Activated CD4-positive, alpha-beta memory T cell treated with anti-CD3 and anti-CD28 coated beads for 36 hours (primary cell): ENCODE measurements at places on chromosomes 11 and 22. TPM values are rescaled to one million over a fixed set of nuclear protein-coding genes. Genes with fewer than 3 reads are reported as not detected.

PANX3 gene
- not detected for total RNA-seq

SULT4A1 gene
- not detected for total RNA-seq

DNA sequence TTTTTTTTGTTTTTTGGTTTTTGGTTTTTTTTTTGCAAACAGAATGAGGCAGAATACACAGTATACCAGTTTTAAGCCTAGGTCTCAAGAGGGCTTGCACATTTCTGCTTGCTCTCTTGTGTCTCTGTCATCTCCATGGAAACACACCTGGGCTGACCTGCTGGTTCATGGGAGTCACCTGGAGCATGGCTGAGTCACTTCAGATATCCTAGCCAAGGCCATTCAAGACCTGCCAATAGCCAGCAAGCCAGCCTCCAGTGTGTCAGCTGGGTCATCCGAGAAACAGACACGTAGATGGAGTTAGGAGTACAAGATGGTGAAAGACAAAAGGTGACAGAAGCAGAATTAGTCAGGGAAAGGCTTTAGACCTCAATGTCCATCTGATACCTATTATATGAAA is 124.2 kb upstream of the SEZ6L start:
- no peak for DNase-seq

DNA sequence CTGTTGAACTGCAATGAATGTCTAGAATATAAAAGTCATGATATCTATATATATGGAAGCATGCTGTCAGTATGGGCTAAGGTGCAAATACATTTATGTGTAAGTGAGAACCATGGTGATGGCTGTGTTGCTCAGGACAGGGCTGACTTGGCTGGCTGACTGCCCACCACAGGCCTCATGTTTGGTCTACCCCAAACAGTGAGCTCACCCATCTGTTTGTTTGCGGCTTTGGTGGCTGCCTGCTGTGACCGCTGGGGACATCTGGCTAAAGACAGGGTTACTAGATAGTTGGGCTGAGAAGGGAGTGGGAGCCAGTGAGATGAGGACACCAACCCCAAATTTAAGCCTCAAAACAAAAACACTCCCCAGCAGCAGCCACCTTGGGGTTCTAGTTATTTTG is 6.3 kb downstream of the CD44 start:
- peak; percentile 85 for DNase-seq

OR4C46 gene
- total RNA-seq, result not detected

DNA sequence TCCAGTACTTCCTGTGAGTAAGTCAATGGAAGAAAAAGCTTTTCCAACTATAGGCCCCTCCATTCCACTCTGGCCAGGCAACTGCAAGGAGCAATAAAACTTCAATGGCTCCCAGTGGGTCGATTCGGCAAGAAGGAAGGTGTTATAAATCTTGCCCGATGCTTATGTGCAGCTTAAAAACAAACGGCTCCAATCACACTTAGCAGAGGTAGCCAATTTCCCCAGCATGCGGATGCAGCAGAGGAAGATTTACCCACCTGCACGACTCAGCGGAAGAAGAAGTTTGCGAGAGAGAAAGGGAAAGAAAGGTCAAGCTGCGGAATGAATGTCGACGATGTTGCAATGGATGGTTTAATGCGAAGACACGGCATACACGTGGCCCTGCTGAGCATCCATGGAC is 141.5 kb downstream of the OPCML start:
- no peak for DNase-seq

DNA sequence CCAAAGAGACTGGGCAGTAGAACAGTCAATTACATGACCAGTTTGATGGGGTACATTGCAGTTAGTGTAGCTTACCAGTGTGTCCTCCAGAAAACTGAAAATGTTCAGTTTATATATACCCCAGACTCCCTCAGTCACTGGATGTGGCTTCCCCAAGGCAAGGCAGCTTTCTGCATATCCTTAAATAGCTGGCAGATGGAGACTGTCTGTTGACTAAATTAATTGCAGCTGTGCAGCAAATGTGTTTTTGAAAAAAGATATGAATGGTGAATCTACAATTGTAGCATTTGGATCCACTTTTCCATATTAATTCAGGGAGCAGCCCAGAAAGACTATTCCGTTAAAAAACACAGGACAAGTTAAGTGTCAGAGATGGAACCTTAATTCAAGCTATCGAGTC is 565.1 kb upstream of the CCDC179 start:
- no peak for DNase-seq

SPDYC gene
- total RNA-seq, result not detected

- DNase-seq, result no peak
Observed at GRCh38 chr22:29112681-29113080, 39.8 kb downstream of the KREMEN1 start.

GRCh38 chr11:111455291-111456085 is 56.7 kb downstream of the BTG4 start:
- no peak for DNase-seq

GRCh38 chr11:11243590-11244469 is 109.2 kb downstream of the CSNK2A3 start:
- peak; percentile 38 for DNase-seq

SEC14L6 gene
- total RNA-seq, result 0.17 TPM
